ENCODE measurements at places on chromosomes 3 and 15.

DNA sequence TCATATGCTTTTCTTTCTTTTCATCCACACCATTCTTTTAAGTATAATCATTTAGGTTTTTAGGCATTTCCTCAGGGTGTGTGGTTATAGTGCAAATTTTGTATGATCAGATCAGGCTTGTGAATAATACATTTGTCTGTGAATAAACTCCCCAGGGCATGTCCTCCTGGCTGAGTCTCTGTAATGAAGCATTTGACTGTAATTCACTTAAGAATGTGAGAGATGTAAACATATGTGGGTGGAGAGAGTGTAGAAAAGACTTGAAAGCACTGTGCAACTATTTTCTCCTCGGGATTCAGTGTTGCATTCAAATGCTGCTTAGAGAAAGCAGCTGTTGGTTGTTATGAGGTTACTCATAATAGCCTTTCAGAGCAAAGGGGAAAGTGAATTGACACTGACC lies 996.5 kb downstream of the TUSC7 start:
- DNase-seq, result no peak

GRCh38 chr3:72698154-72698917 lies 149.9 kb downstream of the SHQ1 start:
- no peak for DNase-seq

DNA sequence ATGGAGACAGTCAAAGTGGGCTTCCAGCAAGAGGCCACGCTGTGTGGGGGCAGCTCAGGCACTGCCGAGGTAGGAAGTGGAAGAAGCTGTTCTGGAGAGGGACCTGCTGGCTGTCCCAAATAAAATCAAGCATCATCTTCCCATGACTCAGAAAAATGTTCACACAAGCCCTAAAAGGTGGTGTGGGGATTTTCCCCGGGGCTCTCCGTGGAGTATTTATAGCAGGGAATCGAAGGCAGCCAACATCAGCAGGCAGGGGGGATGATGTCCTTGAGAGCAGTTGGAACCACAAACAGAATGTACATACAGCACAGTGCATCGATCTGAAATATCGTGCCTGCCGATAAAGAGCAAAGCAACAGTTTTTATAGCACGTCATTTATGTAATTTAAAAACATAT lies 27.6 kb downstream of the PRR23E start:
- DNase-seq, result no peak

GRCh38 chr3:31219131-31219843 lies 313.4 kb upstream of the STT3B start:
- no peak for DNase-seq

- no peak for DNase-seq
Observed at GRCh38 chr3:11275926-11276325, 3.7 kb downstream of the ATG7 start.

- no peak for DNase-seq
Observed at GRCh38 chr3:173703771-173704170, 306.2 kb downstream of the NLGN1 start.

DNA sequence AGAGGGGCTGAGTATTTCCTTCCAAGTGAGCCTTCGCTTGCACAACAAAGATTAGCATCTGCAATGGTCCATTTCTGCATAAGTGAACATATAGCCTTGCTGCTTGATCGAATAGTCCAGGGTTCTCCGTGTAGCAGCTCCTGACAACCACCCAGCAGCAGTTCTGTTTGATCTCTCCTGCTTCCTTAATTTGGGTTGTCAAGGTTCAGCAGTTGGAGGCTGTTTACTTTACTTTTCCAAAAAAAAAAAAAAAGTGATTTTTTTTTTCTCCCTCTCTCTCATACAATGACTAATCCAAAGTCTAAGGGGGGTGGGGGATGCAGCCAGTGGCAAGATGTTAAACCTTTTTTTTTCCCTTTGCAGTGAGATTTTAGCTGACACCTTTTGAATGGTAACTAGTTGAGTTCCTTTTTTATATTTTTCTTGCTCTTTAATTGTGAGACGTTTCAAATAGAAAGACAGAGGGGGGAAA lies 3.6 kb downstream of the FOXP1 start:
- DNase-seq, result no peak

GRCh38 chr3:33159981-33160380 lies 46.2 kb downstream of the CRTAP start:
- DNase-seq, result no peak

GRCh38 chr3:153626158-153626557 lies 464.1 kb downstream of the RAP2B start:
- DNase-seq, result no peak

DNA sequence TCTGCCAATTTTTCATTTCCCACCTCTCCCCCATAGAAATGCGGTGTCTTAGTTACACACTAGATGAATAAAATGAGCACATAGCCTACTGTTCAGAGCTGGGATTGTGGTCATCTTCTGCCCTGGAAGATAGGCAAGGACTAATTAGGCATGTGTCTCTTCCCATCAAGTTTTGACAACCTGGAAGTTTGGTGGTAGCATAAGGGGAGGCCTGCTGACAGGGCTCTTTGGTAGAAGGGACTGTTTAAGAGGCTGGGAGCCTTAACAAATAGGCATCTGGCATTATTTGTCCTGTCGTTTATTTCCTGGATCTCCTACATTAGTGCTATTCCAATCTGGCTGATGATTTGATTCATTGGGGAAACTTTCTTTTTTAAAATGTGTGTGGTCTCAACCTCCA lies 512.3 kb downstream of the ZNF385D start:
- no peak for DNase-seq

- no peak for DNase-seq
Observed at GRCh38 chr3:103873021-103873420, 1438.2 kb downstream of the ZPLD1 start.

DNA sequence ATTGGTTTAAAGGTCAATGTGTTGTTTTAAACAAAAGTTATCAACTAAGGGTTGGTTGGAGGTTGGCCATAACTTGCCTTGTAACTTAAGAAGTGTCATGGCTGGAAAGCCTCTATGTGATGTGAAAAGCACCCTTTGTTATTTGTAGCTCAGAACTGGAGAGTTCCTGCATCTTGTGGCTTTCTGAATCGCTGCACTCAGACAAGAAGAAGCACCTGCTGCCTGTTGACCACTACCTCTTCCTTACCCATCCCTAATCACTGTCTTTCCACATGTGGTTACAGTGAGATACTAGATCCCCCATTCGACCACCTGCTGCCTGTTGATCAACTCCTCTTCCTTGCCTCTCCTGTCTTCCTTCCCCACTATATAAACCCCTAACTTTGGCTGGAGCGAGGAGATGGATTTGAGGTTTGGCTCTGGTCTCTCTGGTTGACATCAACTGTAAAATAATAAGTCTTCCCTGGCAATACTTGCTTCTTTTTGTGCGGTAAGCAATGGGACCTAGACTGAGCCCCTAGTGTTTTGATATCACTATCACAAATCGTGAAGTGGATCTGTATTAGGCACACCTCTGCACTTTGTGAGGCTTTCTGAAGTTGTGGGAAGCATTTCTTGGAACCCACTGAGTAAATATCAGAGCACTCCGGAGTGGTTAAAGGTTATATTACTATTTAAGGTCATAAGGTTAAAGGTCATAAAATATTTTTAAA lies 13.8 kb downstream of the RPL39L start:
- DNase-seq, result no peak

- DNase-seq, result no peak
Observed at GRCh38 chr3:30308131-30308530, 298.3 kb upstream of the TGFBR2 start.

DNA sequence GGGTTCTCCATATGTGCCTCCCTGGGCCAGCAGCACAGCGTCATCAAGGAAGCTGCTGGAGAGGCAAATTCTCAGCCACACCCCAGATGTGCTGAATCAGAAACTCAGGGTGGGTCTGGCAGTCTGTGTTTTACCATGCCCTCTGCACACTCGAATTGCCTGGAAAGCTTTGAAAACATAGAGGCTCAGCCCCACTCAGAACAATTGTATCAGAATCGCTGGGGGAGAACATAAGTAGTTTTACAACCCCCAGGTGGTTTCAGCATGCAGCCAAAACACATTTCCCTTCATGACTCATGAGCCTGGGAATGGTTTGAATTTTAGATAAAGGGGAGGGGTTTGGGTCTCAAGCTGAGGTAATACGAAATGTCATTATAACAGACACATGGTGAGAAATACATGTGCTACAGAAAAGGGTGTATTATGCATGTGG lies 9.6 kb downstream of the TGM4 start:
- DNase-seq, result peak; percentile 50

GRCh38 chr3:53816425-53816824 lies 29.8 kb downstream of the CHDH start:
- DNase-seq, result peak; percentile 80

DNA sequence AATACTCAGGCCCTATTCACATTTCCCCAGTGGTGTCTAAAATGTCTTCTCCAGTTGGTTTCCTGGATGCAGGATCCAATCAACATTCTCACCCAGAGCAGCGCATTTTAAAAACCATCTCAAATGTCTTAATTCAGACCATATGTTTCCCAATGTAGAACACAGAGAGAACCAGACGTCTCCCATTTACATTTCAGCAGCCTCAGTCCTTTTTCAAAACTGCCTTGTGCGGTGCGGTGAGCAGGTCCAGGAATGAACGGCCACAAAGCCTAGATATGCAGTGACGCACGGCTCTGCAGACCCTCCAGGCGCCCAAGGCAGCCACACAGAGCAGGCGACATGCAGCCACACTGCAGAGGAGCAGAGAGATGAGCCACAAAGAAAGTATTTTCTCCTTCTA lies 66.1 kb upstream of the MEX3B start:
- no peak for DNase-seq

GRCh38 chr15:101554115-101554915 lies 64.8 kb upstream of the PCSK6 start:
- DNase-seq, result no peak

DNA sequence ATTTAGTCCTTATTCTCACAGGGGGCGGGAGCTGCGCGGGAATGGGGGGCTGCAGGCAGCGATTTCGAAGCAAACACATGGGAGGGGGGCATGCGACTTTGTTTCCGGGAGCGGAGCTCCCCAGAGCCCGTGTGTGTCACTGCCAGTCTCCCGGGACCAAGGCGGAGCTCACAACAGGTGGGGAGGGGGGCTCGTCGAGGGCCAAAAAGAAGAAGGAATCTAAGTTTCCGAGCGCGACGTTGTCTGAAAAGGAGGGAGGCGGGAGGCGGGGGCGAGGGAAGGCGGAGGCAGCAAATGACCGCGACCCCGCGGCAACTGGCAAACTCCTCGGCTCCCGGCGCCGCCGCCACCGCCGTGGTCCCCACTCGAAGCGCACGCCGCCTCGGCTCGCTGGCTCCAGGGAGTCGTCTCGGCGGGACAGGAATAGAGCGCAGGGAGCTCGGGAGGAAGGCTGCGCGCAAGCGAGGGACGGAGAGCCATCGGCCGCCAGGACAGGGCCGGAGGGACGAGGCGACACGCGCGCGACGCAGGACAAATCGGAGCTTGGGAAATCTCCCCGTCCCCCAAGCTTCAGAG lies 1.4 kb downstream of the FOXP1 start:
- peak; percentile 44 for DNase-seq

DNA sequence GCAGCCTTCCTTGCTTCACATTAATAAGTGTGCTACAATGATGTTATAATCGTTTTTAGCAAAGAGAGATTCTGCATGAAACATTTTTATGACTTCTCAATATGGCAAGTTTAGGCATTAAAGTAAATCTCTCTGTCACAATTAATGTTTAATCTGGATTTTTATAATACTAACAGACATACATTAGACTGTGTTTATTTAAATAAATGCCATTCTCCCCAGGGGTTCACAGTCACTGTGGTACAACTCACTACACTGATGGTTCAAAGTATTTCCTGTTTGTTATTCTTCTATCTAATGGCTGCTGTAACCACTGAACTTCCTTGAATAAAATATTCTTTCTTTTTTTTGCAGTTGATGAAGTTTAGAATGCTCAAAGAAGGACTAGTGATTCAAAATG lies 59.0 kb downstream of the SLC12A1 start:
- no peak for DNase-seq

DNA sequence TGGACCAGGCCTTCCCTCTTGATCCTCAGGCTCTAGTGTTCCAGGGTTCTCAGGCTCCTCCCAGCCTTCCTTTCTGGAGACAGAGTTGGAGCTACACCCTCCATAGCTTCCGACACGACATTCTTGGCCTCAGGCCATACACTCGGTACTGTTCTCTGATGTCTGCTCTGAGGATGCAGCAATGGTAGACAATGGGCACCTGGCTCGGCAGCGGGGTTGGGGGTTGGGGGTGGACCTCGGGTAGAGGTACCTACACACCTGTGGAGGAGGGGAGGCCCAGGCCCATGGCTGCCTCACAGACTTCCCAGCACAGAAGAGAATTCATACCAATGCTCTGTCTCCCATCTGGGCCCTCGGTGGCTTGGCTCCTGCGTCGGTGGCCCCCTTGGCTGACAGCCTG lies 21.4 kb downstream of the CCDC13 start:
- peak; percentile 19 for DNase-seq

- peak; percentile 43 for DNase-seq
Observed at GRCh38 chr3:193842029-193842798, 249.2 kb downstream of the OPA1 start.

DNA sequence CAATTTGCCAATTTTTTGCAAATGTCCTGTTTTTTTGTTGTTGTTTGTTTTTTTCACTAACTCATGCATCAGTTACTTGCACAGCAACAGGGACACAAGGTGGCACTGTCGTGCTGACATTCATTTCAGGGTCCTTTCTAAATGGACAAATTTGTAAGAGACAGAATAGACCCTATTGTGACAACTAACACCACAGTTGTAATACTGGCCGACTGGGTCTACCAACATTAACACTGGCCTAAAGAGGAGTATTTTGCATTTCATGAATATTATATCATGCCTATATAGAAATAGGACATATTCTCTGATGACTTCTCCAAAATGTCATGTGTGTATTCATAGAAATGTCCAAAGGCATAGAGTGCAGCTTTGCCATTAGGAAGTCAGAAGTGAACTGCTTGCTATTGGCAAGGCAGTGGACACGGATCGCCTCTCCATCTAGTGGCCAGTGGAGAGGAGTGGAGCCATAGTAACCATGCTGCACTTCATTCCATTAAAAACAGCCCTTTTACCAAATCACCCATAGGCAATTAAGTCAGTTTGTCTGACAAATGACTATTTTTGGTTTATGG lies 54.8 kb downstream of the ZBTB20 start:
- peak; percentile 95 for DNase-seq

DNA sequence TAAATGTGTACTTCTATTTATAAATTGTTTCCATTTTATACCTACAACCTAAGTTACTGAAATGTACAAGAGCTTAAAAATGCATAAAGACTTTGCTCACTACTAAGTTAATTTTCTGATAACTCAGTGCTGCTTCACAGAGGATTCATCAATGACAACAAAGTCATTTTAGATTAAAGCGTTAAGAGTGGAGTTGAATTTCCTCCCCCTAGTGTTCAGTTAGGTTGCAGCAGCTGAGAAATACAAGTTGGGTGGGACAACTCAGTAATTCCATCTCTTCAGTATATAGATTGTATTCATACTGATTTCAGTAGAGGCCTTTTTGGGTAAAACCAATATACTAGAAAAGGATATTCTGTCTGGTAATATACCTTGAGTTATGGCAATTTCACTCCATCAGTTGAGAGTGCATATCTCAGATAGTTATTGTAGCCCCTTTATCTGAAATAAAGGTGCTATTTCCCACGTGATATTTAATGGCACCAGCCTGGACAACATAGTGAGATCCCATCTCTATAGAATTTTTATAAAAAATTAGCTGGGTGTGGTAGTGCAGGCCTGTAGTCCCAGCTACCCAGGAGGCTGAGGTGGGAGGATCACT lies 6.9 kb upstream of the RPL35A start:
- peak; percentile 39 for DNase-seq

- DNase-seq, result no peak
Observed at GRCh38 chr3:117600112-117600511, 890.5 kb downstream of the TUSC7 start.

GRCh38 chr3:60514866-60515265 lies 736.4 kb downstream of the FHIT start:
- DNase-seq, result no peak

- no peak for DNase-seq
Observed at GRCh38 chr3:39434574-39434973, 28.1 kb downstream of the RPSA start.
